Fibroblast of the aortic adventitia (primary cell): ENCODE measurements at places on chromosomes 1 and 21.

DNA sequence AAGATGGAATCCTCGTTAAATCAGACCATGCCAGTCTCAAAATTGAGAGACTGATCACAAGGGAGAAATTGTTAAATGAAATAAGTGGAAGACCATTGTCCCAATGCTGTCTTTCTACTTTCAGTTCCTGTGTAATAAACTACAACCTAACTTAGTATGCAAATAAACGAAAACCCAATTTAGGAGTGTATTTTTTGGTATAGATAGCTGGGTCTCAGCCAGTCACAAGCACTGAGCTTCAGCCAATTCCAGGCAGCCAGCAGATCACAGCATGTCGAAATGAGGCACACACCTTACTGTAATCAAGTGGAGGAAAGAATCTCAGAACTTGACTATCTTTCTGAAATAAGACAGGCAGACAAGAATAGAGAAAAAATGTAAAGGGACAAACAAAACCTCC, 33.0 kb upstream of the VN1R5 start:
- no peak for DNase-seq

DNA sequence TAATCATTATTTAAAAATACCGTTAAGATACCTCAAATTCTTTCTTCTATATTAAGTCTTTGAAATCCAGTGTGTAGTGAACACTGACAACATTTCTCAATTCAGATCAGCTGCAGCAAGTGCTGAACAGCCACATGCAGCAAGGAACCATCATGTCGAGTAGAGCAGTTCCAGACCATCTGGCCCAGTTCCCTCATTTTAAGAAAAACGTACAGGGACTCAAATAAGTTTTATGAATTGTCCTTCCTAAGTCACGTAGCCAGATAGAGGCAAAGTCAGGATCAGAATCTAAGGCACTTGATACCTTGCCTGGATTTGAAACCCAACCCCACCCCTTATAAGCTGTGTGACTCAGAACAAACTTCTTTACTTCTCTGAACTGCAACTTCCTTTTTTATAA, 132.4 kb downstream of the PROX1 start:
- DNase-seq: peak; percentile 9

DNA sequence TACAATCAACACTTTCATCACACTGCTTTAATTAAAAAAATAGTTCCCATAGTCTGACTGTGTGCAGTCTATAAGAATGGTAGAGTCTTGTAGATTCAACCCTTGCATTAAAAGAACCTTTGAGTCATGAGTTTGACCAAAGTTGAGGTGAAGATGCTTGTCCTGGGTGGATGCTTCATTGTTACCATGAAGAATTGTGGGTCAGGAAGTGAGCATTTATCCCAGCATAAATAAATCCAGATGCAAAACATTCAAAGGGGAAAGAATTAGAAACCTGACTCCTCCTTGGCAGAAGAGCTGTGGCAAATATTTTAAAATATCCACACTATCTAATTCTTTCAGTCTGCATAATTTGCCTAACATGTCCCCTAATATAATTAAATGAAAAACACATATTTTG, 72.9 kb upstream of the SPAG17 start:
- no peak for DNase-seq

DNA sequence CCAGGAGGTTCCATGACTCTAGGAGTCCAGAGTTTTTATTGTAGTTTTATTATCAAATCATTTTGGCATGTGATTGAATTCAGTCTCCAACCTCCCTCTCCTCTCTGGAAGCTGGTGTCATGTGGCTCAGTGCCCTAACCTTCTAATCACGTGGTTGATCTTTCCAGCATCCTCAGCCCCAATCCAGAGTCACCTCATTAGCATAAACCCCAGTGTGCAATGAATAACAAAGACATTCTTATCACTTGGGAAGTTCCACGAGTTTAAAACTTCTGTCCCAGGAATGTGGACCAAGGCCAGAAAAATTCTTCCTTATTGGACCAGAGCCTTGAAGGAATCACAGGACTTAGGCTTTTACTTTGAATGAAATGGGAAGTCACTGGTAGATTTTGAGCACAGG, 52.2 kb downstream of the KIRREL1 start:
- DNase-seq: peak; percentile 96

- peak; percentile 85 for DNase-seq
These were observed 148.9 kb downstream of the EIF4G3 start for GRCh38 chr1:21027805-21028204.

- no peak for DNase-seq
These were observed 28.3 kb upstream of the RCSD1 start for GRCh38 chr1:167601442-167602383.

- peak; percentile 56 for DNase-seq
These were observed 8.6 kb downstream of the CLDN14 start for GRCh38 chr21:36471254-36471723.

- no peak for DNase-seq
These were observed 62.4 kb upstream of the LRP8 start for GRCh38 chr1:53390261-53390660.

DNA sequence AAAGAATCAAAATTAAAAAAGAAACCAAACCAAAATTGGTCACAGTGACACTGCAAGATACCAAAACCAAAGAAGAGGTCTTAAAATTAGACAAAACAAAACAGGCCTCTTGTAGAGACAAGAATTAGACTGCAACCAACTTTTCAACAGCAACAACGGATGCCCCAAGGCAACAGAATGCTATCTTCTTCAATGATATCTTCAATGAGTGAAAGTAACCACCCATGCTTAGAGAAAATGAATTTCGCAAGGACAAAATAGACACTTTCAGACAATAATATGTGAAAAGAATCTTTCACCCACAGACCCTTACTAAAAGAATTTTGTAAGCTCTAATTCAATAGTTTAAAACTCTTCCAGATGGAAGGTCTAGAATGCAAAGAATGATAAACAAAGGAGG, 41.7 kb downstream of the USP48 start:
- DNase-seq: no peak

DNA sequence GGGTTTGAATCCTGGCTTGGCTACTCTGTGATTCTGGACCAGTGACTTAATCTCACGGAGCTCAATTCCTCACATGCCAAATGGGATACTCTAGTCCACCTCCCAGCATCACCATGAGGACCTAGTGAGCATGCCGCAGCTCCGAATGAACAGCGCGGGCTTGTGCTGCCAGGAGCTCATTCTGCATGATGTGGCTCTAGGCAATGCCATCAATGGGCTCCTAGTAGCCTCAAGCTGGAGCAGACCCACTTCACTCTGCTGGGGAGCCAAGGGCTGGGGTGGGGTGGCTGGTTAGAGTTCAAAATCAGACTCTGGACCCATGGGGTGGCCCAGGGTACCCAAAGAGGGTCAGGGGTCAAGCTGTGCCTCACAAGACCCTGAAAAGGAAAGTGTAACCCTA, 41.5 kb downstream of the CDK18 start:
- no peak for DNase-seq

- DNase-seq: peak; percentile 14
These were observed 2.0 kb downstream of the GFI1 start for GRCh38 chr1:92484472-92485380.

DNA sequence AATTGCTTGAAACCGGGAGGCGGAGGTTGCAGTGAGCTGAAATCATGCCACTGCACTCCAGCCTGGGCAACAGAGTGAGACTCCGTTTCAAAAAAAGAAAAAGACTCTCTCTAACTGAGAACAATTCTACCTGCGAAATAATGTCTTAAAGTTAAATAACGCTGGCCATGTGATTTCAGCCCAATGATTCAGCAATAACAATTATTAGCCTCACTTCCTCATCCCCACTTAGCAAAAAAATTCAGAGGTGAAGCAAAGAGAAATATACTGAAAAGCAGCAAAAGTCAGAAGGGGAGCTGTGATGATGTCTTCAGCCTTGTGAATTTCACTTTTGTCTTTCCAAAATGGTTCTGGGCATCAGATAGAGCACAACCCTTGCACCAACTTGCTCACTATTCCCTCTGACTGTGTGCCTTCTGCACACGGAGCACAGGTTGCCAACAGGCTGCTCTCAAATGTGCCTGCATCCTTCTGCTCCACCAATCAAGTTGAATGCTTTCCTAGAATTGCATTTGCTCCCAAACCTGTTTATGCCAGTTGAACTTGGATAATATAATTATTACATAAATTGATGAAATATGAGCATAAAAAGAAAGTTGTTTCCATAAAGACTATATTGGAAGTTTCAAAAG, 79.8 kb upstream of the IPO9 start:
- no peak for DNase-seq

GRCh38 chr1:18673976-18674375, 43.3 kb downstream of the PAX7 start:
- no peak for DNase-seq

DNA sequence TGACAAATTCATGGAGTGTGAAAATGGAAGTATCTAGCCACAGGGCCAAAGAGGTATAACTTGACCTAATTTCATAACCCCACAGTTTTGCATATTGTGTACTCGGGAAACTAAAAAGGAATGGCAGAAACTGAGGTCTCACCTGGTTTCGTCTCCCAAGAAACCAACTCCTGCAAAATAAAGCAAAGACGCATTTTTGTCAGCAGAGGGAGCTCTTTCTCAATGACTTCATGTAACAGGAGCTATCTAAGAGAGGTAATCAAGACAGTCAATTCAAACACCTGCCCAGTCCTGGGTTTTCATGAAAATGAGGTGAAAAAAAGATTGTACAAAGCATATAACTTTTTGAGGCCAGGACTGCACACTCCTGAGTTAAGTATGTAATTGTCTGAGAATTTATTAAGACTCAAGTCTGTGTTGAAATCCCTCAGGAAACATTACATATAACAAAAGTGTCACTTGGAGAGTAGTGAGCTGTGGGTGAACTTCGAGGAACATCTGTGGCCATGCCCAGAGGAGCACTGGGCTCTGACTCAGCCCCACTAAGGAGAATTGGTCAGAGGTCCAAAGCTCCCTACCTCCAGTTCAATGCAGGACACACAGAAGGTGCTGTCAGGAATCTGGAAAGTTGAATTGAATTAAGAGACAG, 17.6 kb downstream of the FCRL4 start:
- peak; percentile 69 for DNase-seq

DNA sequence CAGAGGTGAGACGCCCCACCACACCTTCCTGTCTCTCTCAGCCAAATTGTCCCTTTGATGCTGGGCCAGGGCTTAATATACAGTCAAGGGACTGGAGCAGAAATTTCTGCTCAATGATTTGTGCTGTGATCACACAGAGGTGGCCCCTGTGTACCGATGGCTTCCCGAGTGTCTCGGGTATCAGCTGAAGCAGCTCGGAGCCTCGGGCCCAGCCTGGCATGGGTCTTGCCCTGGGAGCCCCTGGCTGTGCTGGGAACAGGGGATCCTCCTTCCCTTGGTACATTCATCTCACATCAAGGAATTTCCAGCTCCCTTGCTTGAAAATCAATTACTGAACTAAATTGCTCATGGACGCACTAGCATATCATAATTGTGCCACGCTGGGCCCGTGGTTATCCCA, 148.8 kb upstream of the C1orf174 start:
- DNase-seq: no peak

- peak; percentile 8 for DNase-seq
These were observed 39.5 kb upstream of the CASZ1 start for GRCh38 chr1:10835822-10836421.

GRCh38 chr1:119742202-119742601, 26.5 kb downstream of the HMGCS2 start:
- peak; percentile 8 for DNase-seq

GRCh38 chr21:26709090-26709489, 136.0 kb upstream of the CYYR1 start:
- peak; percentile 10 for DNase-seq

DNA sequence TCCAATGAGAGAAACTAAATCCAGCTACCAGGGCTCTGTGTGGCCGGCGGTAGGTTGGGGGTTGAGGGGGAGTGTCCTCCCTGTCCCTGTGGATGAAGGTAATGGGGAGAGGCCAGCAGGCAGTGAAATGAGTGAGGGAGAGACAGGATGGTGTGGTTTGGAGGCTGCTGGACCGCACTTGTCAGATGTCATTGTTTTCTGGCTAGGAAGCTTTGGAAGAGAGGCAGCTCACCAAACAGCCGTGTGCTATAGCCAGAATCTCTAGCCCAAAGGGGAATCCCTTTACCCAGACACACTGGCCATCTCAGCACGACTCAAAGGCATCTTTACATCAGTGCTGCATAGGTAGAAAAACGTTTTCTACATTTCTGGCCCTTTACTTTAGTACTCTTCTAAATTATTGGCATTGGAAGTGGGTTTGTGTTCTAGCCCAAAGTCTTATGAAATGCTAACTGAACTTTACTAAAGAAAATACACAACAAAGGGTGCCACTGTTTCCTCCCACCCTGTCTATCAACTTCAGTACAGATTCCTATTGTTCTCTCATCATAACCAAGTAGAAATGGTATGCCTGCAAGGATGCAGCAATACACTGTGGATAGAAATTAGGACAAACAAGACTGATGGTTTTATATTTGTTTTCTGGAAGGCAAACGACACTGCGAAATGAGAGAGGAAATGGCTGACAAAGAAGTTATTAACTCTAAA, 95.9 kb upstream of the COA6 start:
- DNase-seq: no peak

- DNase-seq: no peak
These were observed 270.2 kb downstream of the PTPRC start for GRCh38 chr1:198908995-198909394.

DNA sequence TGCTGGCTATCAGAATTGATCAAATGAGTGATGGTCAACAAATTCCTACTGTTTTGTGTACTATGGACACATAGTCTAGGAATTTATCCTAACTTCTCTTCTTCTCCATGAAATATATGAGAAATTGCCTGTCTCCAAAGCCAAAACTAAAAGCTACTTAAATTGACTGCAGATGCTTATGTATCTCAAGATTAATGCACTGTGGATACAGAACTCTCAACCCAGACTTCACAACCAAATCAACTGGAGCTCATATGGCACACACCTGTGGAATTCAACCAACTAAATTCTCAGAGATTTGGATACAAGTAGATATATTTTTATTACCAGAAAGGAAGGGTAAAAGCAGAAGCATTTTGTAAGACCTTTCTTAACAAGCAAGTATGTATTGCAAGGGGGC, 566.1 kb downstream of the LTN1 start:
- no peak for DNase-seq

DNA sequence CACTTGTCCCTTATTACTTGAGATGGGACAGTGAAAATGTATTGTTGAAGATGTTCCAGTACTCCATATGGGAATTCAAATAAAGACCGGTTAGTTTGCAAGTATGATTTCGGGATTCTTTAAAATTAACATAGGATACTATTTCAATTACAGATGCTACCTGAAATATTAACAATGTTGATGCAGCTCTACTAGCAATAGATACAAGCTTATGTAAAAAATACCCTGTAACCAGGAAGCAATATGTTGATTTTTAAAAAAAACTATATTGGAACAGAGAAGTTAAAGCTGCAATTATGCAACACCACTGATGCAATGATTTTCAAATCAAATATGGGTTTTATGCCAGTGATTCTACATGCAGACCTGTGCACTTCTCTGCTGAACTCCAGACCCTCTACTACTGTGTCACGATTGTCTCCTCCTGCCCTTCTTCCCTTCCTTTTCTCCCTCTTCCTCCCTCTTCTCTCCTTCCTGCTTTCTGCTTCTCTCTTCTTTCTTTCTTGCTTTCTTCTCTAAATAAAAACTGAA, 179.2 kb downstream of the ATP6V1G3 start:
- peak; percentile 28 for DNase-seq

- DNase-seq: peak; percentile 67
These were observed 40.5 kb downstream of the AK5 start for GRCh38 chr1:77322061-77322900.
